ENCODE measurements at places on chromosomes 7 and 10. TPM values are rescaled to one million over a fixed set of nuclear protein-coding genes. Genes with fewer than 3 reads are reported as not detected.

ANKRD22 gene
- total RNA-seq: 0.48 TPM

CPED1 gene
- 67.4 TPM for total RNA-seq

DNA sequence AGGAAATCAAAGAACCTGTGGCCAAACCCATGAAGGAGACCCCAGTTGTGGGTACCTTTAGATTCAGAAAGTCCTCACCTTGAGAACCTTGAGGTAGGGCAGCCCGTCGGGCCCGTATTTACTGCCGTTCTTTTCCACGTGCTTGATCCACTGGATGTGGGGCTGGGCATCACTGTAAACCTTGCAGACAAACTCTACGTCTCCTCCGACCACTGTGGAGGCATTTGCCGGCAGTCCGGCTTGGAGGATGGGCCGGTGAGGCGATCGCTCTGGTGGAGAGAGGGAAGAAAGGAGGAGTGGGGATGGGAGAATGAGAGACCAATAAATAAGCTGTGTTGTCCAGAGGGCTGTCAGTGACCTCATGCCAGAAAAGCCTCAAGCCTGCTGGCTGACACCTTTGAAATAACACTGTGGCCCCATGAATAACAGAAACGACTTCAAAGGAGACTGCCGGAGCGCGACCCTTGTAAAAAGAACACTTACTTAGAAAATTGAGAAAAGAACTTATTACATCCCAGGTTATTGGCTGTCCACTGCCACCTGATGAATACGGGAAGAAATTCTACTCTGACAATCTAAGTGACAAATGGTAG is 78.2 kb downstream of the FGFR2 start:
- no peak for DNase-seq

GRCh38 chr7:77415476-77415822 is 700 bp downstream of the GSAP start:
- no peak for DNase-seq

DNA sequence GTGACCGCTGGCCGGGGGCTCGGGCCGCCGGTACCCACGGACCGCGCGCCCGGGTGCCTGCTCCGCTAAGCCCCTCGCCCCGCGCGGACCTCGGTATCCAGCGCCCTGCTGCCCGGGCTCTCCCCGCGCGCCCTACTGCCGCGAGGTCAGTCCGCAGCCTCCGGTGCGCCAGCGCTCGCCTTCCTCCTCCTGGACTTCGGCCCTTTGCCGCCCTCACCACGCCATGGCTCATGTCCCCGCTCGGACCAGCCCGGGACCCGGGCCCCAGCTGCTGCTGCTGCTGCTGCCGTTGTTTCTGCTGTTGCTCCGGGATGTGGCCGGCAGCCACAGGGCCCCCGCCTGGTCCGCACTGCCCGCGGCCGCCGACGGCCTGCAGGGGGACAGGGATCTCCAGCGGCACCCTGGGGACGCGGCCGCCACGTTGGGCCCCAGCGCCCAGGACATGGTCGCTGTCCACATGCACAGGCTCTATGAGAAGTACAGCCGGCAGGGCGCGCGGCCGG is 483 bp downstream of the GDF10 start:
- DNase-seq: no peak

DNA sequence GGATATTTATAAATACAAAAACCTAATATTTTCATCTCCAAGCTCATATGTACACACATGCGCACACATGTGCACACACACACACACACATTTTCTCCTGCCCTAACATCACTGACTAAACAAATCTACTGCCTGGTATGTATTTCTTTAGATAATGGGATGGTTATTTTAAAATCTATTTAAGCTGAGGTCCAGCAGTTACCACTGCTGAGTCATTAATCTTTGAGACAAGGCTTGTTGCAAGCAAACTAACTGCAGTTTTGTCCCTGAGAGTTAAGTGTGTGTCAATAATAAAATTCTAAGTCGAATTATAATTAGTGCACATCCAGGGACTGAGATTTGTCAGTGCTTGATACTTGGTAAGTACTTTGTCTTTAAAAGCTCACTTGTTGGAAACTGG is 135.1 kb downstream of the VPS50 start:
- no peak for DNase-seq

Data from uterus (tissue), 4 donors.